ENCODE measurements at places on chromosomes 5 and 9. TPM values are rescaled to one million over a fixed set of nuclear protein-coding genes. Genes with fewer than 3 reads are reported as not detected.

The CMBL gene
- 10.3 TPM for total RNA-seq

The PCDHB7 gene
- 0.37 TPM for total RNA-seq

The CDH12 gene
- not detected for total RNA-seq

The CARD6 gene
- 17.2 TPM for total RNA-seq

The GNA14 gene
- total RNA-seq: 0.73 TPM

The HMCN2 gene
- total RNA-seq: under 0.01 TPM

The QRFP gene
- not detected for total RNA-seq

The C9 gene
- not detected for total RNA-seq

The IL13 gene
- under 0.01 TPM for total RNA-seq

The PCDHGA5 gene
- total RNA-seq: 0.73 TPM

The SVEP1 gene
- total RNA-seq: 16.4 TPM

The SH3TC2 gene
- total RNA-seq: 1.2 TPM

The CRB2 gene
- total RNA-seq: not detected

The DNLZ gene
- total RNA-seq: 5.5 TPM

The ZNF474 gene
- under 0.01 TPM for total RNA-seq

The SHISAL2B gene
- not detected for total RNA-seq

Measured in subcutaneous preadipocyte (primary cell).